ENCODE measurements at places on chromosomes 16 and 17.

- DNase-seq: no peak
Measured at GRCh38 chr16:82834151-82834815, 207.5 kb downstream of the CDH13 start.

DNA sequence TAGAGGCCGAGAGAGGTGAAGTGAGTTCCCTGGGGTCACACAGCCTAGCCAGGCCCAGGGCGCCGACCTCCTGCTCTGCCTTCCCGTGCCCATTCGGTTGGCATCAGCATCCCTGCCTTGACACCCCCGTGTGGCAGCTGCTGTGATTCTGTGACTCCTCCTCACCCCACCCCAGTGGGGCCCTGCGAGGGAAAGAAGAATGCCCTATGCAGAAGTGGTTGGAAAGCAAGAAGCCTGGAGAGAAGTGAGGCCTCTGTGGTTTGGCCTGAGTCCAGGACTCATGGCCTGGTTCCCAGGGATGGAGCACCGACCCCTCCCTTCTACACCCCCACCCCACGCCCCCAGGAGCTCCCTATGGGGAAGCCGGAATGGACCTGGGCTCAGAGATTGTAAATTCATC, 296.2 kb downstream of the SEC14L1 start:
- no peak for DNase-seq

DNA sequence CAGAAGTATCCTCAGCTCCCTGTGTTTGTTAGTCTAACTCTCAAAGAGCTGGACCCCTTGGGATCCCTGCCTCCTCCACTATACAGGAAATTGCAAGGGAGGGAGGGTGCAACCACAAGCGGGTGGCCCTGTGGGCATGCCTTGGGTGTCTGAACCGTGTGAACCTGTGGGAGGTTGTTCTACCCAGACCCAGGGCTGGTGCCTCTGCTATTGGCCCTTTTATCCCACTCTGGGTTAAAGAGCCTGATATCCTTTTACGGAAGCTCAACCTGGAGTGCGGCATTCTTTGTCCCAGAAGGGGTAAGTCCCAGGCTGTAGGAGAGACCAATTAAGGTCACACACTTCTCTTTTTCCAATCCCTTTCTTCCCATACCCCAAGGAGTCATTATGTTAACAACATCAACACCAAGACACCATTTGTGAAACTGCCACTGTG, 53.4 kb downstream of the ARSG start:
- DNase-seq: no peak

DNA sequence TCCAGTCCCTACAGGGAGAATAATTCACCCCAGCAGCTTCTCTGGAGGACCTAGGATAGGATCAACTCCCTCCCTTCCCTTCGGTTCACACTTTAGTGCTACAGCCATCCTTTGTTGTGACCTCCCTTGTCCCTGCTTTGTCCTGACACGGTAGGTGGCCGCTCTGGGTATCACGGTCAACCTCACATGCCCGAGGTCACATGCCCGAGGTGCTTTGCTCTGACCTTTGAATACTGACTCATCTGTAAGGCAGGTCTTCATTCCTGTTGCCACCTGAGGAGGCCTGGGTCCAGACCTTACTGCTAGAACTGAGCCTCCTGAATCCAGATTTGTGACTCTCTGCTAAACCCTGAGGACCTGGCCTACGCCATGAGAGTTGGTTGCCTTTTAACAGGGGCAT, 19.7 kb downstream of the ALKBH5 start:
- DNase-seq: no peak

DNA sequence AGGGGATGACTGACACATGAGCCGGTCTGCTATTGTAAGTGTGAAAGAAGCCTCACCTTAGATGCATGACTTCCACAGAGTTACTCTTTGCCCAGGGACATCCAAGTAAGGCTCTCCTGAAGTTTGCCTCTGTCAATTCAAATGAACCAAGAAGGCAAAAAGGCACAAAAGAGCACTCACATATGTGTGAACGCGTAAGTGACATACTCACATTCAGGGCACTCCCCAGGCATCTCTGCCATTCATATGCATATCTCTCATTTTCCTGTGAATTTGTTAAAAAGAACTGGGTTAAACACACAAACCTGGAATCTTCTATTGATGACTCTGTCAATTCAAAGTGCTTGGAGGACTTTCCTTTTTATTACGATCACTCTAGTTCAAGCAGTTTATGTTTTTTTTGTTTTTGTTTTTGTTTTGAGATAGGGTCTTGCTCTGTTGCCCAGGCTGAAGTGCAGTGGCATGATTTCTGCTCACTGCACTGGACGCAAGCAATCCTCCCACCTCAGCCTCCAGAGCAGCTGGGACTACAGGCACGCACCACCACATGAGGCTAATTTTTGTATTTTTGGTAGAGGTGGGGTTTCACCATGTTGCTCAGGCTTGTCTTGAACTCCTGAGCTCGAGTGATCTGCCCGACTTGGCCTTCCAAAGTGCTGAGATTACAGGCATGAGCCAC, 49.4 kb downstream of the DUSP14 start:
- no peak for DNase-seq

GRCh38 chr17:27810211-27810901, 10.0 kb upstream of the NOS2 start:
- DNase-seq: no peak

- DNase-seq: no peak
Measured at GRCh38 chr17:81821147-81821546, 11.9 kb downstream of the MCRIP1 start.

- no peak for DNase-seq
Measured at GRCh38 chr16:81008505-81008789, 1.4 kb downstream of the CENPN start.

DNA sequence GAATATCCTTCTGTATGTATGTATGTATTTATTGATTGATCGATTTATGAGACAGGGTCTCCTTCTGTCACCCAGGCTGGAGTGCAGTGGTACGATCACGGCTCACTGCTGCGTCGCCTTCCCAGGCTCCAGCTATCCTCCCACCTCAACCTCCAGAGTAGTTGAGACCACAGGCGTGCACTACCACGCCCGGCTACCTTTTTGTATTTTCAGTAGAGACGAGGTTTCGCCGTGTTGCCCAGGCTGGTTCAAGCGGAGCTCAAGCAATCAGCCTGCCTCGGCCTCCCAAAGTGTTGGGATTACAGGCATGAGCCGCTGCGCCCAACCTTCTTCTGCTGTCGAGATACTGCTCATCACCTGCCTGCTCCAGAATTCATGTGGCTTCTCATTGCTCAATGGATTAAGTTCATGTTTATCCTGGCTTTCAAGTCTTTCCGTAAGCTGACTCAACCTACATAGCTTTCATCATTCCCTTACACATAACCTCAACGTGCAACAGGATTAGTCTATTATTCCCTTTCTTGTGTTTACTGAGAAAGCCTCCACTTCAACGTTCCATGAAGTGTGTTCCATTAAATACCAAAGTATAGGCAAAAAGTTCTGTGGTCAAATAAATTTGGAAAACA, 13.6 kb downstream of the TAC4 start:
- DNase-seq: no peak

DNA sequence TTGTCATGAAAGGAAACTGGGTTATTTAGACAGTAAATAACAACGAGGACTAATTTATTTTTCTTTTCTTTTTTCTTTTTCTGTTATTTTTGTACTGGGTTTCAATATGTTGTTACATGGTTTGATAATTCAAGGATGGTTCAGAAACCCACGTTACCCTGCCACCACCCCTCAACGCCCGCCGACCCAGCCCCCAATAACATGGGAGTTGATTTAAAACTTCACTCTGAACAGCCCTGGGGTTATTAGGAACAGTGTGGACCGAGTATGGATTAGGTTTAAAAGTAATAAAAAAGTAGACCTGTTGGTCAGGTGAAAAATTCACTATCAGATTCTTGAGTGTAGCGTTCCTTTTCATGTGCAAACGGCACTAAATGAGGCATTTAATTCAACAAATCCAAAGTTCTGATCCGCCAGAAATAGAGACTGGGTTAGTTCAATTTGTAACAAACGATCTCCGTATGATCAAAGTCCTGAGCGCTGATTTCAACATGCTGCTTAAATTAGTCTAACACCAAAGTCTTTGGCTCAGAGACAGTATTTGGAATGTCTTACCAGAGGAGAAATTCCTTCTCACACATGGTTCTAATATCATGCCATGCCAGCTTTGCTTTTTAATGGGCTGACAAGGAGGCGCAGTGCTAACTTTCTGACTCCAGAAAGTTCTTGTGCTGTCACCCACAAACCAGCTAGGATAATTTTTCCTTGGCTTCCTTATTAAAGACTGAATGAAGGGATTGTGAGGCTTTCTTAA, 173.1 kb upstream of the IRX3 start:
- DNase-seq: no peak

DNA sequence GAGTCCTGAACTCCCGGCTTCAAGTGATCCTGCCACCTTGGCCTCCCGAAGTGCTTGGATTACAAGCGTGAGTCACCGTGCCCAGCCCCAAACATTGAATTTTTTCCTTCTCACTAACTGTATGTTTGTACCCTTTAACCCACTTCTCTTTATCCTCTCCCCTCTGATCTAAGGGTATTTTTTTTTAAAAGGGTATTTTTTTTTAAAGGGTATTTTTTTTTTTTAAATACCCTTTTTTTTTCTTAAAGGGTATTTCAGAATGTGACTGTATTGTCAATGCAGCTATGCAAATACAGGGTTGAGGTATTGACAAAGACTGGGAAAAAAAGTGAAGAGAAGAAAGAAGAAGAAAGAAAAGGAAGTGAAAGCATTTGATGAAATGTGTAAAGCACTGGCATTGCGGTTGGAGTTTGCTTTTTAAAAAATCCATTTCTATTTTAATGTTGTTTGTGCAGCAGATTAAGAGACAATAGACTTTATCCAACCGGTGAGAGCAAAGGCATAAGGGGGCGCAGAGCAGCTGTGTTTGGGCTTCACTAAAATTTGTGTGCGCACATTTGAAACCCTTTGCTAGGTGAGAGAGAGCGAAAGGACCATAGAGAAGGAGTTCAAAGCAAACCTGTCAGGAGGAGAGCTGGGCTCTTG, 42.4 kb downstream of the SYT17 start:
- DNase-seq: no peak

- no peak for DNase-seq
Measured at GRCh38 chr16:84828322-84828721, 8.5 kb downstream of the CRISPLD2 start.
